Stimulated activated CD4-positive, alpha-beta T cell treated with anti-CD3 and anti-CD28 coated beads, Interleukin-12 subunit alpha, Interleukin-12 subunit beta, amount 100 ng/mL, for 48 hours (primary cell): ENCODE measurements at places on chromosomes 12 and 14.

GRCh38 chr12:102399653-102400052 is 80.7 kb downstream of the IGF1 start:
- no peak for DNase-seq

DNA sequence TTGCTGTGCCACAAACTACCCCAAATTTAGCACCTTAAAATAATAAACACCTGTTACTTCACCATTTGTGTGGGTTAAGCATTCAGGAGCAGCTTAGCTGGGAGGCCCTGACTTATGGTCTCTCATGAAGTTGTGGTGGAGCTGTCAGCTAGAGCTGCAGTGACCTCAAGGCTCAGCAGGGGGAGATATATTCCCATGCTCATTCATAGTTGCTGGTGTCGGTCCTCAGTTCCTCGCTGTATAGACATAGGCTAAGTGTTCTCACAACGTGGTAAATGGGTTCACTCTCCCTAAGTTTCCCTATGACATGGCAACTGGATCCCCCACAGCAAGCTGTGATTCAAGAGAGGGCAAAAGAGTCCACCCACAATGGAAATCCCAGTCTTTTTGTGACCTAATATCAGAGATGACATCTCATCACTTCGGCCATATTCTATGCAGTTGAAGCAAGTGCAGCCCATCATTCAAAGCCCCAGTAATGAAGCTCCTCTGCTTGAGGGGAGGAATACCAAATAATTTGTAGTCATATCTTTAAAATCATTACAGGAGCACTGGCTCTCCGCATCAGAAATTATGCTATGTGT is 41.1 kb downstream of the PRB3 start:
- DNase-seq: peak; percentile 14

DNA sequence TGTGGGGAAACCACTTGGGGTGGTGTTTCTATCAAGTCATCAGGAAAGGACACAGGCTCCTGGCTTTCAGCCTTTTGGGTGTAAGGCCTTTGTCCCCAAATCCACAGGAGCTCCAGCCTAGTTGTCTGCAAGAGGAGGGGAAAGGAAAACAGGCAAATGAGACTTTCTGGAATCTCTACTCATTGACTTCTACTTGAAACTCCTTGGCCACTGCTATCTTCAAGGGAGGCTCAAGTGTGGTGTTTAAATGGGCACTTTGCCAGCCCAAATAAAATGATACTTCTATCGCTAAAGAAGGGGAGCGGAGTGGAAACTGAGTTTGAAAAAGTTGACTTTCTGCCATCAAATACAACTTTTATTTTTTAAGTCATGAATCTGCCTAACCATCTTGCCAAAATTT is 445.9 kb upstream of the RGS6 start:
- no peak for DNase-seq

- DNase-seq: no peak
Observed at GRCh38 chr14:58919217-58919616, 269.2 kb upstream of the DAAM1 start.

DNA sequence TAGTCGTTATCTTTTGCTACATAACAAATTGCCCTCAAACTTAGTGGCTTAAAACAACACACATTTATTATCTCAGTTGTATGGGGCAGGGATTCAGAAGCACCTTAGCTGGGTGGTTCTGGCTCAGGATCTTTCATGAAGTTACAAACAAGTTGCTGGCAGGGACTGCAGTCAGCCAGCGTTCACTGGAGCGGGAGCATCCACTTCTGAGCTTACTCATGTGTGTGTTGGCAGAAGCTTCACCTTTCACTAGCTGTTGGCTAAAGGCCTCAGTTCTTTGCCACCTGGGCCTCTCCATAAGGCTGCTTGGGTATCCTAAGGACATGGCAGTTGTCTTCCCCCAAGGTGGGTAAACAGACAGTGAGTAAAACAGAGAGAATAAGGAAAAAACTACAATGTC is 365.7 kb downstream of the RPS29 start:
- no peak for DNase-seq

- DNase-seq: no peak
Observed at GRCh38 chr12:29152223-29152868, 3.3 kb downstream of the FAR2 start.

DNA sequence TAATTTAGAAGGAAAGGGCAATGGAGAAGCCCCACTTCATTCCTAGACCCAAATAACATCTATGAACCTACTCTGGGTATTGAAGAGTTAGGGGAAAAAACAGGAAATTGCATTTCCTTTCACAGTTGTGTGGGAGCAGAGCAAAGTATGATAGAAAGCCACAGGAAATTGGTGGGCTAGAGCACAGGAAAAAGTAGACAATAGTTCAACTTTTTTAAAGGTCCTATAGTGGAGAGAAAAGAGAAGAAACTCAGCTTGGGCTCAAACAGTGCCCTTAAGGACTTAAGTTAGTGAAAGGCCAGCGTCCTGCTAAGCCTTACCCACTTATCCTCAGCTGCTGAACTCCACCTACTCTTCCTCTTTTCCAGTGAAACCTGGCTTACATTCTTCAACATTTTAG is 258.1 kb downstream of the DPY19L2 start:
- DNase-seq: no peak

DNA sequence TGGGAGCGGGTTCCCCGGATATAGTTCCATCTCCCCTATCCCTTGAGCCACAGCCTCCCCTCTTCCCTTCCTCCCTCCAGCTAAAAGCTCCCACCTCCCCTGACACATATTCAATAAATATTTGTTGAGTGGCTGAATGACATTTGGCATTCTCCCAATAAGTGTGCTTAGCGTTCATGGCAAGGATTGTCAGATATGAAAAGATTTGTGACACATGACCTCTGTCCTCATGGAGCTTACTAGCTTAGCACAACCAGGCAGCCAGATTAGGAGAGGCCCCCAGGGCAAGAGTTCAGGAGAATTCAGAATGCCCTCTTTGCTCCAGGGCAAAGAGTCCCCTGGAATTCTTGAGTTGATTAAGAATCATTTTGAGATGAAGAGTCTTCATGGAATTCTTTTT is 22.5 kb upstream of the SLC6A12 start:
- DNase-seq: no peak

GRCh38 chr14:76782885-76783566 is 21.8 kb downstream of the VASH1 start:
- DNase-seq: no peak

GRCh38 chr12:131471946-131472732 is 238.8 kb upstream of the SFSWAP start:
- no peak for DNase-seq

DNA sequence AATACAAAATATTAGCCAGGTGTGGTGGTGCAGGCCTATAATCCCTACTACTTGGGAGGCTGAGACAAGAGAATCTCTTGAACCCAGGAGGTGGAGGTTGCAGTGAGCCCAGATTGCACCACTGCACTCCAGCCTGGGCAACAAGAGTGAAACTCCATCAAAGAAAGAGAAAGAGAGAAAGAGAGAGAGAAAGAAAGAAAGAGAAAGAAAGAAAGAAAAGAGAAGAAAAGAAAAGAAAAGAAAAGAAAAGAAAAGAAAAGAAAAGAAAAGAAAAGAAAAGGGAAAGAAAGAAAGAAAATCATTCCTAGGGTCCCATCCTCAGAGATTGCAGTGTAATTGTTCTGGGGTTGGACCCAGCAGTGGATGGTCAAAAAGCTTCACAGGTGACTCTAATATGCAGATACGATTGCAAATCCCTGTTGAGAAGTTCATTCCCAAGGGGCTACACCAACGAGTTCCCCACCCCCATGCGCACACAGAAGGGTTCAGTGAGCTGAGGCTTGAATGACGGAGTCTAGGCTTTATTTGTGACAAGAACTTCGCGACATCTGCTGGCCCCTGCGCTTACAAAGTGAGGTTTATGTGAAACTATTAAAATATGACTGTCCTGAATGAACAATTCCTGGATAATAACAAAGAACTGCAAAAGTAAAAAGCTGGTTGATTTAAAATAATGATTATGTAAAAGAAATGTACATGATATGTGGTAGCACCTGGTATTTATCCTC is 17.4 kb upstream of the RNASE12 start:
- no peak for DNase-seq

GRCh38 chr14:77638771-77639171 is 22.3 kb upstream of the SPTLC2 start:
- no peak for DNase-seq

DNA sequence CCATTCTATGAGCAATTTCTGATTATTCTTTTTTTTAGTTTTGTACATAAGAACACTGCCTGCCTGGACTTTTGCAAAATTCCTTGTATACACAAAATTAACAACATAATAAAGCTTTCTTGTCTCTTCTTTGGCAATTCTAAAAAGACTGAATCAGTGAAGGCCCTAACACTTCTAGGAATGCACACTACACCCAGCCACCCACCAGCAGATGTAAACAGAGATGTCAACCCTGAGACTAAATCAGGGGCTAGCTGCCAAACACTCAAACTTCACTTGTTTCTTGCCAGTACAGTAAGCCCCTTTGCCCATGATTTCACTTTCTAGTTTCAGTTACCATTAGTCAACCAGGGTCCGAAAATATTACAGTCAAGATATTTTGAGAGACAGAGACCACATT is 15.5 kb downstream of the DCAF5 start:
- no peak for DNase-seq

DNA sequence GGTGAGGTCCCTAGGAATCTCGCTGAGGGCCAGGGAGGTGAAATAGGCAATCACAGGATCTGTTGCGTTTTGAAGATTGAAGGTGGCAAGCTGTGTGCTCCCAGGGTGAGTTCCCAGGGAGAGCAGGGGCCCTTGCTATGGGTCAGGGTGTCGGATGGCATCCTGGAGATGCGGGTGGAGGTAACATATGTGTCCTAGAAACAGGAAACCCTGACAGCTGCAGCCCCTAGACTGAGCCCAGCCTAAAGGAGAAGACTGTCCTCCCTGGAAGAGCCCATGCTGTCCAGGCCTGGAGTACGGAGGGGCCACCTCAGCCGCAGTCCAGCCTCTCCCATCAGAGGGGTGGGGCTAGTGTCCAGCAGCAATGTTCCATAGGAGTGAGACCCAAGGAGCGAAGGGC is 194.2 kb downstream of the NTF3 start:
- DNase-seq: no peak

- DNase-seq: no peak
Observed at GRCh38 chr14:104845033-104845666, 19.9 kb upstream of the CEP170B start.
